ENCODE measurements at places on chromosomes 13 and 19.

DNA sequence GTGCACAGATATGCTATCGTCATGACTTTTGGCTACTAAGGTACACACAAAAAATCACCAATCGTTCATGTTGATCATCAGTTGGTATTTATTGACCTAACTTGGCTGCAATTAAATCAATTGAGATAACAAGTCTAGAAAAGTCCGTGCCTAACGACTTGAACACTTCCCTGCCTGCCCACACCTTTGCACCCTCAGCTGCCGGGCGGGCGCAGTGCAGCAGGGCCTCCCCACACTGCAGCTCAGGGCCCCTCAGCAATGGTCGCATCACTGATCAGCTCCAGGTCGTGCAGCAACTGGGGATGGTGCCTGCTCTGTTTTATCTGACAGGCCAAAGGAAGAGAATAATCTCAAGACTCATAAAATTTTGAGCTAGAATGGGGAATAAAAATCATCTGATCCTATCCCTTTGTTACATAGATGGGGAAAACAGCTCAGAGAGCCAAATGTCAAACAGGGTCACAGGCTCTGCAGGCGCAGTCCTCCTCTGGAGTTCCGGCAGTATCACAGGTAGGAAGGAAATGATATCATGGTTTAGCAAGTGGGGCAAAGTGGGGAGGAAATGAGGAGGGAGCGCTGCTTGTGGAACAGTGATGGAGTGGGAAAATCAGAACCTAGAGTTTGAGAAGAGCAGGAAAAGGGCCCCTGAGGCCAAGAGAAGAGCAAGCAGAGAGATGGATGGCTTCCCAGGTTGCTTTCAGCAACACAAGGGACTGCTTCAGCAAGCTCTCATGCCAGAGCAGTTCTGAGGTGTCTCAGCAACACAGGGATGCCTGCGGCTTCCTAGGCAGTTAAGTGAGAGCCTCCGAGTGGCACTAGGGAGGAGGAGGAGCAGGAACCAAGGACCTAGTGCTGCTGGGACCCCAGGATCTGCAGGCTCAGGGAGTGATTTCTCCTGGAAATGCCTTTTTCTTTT, 57.5 kb downstream of the SLC7A1 start:
- DNase-seq, result no peak

- no peak for DNase-seq
Measured at GRCh38 chr19:40560092-40560507, 16.6 kb upstream of the SHKBP1 start.

DNA sequence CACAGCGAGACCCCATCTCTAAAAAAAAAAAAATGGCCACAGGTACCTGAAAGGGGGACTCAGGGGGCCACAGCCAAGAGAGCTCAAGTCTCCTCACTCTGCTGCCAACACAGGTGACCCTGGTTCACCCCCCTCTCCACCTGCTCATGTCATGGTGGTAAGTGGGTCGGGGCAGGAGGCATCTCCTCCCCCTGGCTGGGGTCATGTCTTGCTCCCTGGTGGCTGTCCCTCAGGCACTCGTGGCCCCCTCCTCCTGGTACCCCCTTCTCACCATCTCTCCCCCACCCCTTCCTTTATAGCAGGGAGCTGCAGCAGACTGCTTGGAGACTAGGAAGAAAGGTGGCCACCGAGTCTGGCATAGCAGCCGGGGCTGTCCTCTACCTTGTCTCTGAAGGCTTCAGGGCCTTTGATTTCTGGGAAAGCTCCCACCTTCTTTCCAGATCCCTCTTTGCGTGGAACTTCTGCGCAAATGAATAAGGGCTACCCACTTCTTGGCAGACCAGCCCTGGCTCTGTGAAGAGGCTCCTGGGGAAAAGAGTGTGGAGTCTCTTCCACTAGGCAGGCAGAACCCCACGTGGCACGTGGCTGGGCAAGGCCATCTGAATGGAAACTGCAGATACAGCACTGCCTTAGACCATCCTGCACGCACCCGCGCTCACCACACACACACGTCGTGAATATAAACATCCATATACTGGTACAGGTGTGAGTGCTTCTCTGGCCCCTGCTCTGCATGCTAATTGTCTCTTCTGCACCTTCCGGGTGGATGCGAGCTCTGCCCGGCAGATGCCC, 20.1 kb upstream of the MIER2 start:
- DNase-seq, result no peak

DNA sequence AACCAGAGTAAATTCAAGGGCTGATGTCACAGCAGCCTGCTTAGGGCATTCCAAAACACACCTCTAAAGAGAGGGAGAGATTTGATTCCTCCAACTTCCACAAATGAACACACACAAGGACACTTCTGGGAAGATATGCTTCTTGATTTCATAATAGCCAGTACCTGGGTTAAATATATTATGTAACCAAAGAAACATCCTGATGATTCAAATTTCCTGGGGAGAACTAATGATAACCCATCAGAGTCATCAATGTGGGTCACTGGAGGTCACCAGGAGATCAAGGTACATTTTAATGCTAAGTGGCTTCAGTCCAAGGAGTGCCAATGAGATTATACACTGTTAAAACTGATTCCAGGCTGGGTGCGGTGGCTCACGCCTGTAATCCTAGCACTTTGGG, 54.0 kb upstream of the DOCK9 start:
- no peak for DNase-seq

DNA sequence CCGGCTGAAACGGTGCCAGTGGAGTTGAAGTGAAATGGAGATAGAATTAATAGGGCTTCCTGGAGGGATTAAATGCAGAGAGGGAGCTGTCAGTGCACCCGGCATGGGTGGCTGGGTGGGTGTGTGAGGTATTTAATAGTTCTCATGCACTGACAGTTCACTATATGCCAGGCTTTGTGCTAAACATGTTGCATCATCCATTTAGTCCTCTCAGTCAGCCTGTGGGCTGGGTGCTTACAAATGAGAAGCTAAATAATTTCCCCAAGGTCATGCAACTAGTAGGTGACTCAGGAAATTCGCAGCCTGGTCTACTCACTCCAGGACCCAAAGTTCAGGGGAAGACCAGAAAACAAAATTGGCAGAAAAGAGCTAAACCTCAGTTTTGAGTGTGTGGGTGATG, 63.5 kb upstream of the SPATA13 start:
- DNase-seq, result peak; percentile 5

DNA sequence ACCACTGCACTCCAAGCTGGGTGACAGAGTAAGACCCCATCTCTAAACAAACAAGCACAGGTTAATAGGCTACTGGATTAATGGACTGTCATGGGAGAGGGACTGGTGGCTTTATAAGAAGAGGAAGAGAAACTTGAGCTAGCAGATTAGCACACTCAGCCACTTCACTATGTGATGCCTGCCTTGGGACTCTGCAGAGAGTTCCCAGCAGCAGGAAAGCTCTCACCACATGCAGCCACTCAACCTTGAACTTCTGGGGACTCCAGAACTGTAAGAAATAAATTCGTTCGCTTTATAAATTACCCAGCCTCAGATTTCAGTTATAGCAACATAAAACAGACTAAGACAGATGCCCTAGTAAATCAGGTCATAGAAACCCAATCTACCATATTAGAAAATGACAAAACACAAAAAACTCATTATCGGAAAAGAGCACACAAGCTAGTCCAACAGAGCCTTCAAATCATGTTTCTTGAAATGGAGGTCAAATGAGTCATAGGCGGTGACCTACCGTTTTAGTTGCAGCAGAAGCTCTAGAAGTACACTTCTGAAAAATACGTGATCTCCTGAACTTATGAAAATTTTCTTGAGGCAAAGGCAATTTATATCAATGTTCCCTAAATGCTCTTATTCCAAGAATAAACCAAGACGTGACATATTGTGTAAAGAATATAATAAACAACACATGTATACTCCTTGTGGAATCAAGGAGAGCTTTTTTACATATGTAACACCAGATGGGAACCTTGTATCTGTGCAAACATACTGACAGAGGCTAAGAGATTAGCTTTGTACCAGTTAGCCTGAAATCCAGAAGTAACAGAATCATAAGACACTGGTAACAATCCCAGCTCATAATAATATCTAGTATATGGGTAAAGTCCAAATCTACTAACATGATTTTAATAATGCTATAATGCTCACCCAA, 340.9 kb upstream of the SGCG start:
- DNase-seq, result no peak

DNA sequence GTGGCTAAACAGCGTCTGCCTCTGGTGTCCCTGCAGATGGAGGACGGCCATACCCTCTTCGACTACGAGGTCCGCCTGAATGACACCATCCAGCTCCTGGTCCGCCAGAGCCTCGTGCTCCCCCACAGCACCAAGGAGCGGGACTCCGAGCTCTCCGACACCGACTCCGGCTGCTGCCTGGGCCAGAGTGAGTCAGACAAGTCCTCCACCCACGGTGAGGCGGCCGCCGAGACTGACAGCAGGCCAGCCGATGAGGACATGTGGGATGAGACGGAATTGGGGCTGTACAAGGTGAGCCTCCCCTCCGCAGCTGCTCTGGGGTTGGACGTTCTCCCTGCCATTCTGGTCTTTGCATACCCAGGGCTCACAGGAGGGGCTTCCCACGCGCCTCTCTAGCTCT, 19.9 kb downstream of the UHRF1 start:
- no peak for DNase-seq

GRCh38 chr13:109595471-109595870, 190.9 kb downstream of the IRS2 start:
- DNase-seq, result no peak

DNA sequence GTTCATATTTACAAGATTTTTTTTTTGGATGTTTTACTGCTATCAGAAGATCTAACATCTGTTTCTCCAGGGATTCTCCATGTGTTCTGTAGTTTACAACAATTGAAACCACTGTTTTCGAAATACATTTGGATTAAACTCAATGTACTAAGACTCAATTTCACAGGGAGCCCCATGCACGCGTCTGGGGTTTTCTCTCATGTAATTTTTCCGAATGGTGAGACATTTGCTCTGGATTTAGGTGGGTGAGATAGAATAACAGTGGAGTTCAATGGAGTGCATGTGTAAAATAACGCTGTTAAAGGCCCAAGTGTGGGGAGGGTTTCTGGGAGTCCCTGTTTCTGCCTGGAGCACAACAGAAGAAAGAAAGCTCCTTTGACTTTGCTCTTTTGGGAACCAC, 330.3 kb downstream of the TSHZ3 start:
- DNase-seq, result no peak

- DNase-seq, result no peak
Measured at GRCh38 chr13:66528180-66528579, 702.0 kb downstream of the PCDH9 start.

DNA sequence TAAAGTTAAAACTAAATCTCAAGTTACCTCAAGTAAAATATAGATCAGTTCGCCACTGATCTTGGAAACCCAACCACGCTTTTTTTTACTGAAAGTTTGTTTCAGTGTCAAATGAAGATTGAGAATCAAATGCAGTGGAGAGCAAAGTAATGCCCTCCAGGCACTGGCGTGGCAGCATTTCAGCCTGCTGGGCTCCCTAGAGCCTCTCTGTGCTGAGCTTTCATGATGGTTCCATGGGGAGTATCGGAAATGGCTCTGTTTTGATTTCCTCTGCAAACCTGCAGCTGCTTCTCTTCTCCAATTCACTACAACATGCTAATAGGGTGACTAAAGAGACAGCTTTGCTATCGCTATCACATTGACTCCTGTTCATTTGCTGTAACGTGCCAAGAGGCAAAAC, 141.6 kb downstream of the FGF14 start:
- no peak for DNase-seq

GRCh38 chr19:18660051-18660910, 23.2 kb upstream of the CRTC1 start:
- DNase-seq, result no peak

DNA sequence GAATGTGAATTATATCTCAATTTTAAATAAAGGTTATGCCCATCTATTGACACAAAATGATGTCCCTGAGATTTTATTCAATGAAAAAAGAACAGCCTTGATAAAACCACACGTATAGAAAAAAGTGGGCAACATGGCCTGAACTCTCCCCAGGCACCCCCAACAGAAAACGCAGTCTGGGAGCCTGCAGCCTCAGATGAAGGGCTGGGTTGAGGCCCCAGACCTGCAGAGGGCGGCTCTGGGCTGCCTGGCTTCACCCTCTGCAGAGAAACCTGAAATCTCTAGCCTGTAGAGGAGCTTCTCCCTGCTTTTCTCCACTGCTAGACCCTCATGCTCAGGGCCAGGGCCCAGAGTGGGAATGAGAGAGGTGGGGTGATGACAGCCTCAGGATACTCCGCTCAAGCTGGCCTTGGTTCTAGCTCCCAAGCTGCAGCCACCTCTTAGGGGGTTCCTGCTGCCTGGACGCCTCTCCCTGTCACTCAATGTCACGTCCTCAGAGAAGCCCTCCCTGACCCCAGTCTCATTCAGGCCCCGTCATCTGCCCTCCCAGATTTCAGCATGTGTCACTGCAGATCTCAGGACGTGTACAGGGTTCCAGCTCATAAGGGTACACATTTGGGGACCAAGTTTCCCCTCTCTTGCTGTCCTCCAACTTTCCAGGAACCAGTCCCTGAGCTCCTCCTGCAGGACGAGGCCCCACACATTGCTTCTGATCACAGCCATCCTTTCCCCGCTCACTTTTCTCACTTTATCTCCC, 1.8 kb downstream of the MBD3 start:
- no peak for DNase-seq

GRCh38 chr19:48965806-48966540, 864 bp downstream of the FTL start:
- DNase-seq, result peak; percentile 76

DNA sequence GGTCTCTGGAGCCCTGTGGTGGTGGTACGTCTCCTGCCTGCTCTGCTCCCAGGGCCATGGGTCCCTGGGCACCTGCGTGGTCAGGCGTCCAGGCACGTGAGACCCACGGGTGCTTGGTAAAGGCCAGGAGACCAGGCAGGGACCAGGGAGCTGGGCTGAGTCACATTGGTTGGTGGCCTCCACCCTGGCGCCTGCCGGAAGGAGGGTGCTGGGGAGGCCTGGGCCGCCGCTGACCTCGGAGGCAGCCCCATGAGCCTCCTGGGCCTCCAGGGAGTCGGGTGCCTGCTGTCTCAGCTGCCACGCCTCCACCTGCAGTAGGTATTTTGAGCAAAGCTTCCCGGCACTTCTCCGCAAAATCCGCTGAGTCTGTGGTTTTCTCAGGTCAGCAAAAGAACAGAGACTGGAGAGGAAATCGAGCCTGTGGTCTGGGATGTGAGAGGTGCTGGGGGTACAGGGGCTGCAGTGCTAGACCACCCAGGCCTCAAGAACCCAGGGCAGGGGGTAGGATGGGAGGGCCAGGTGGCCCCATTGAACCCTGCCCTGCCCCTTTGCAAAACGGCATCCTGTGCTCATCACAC, 3.6 kb upstream of the PLK5 start:
- no peak for DNase-seq

- DNase-seq, result no peak
Measured at GRCh38 chr19:16435238-16435917, 36.4 kb downstream of the EPS15L1 start.

GRCh38 chr19:51019544-51019925, at the start of gene KLK10:
Gene KLK10 (minus strand): TSS chr19:51019709. CDS start chr19:51019130, 579 bp downstream.
- no peak for DNase-seq

GRCh38 chr13:113149711-113150549, 8.5 kb upstream of the PROZ start:
- no peak for DNase-seq

DNA sequence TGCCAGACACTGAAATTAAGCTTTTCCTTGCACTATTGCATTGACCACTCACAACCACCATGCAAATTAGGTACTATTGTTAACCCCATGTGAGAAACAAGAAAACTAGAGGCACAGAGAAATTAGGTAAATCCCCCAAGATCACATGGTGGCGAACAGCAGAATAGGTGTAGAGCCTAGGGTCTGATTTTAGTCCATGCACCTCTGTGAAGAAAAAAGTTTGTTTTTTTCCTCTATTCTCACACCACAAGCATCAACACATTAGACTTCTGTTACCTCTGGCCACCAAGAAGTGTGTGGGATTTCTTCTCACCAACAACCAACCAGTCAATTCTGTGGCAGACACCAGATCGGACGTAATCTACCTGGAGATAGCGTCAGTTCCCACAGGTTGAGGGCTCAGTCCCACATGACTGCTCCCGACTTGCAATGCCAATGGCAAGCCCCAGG, 391.9 kb downstream of the COG6 start:
- no peak for DNase-seq

Measured in stimulated activated CD4-positive, alpha-beta T cell treated with anti-CD3 and anti-CD28 coated beads, Interleukin-1b, Interleukin-23, amount 100 ng/mL, for 1 hour (primary cell).